ENCODE measurements at places on chromosomes 11 and 22.

GRCh38 chr11:16609769-16610168 lies 128.7 kb upstream of the C11orf58 start:
- DNase-seq = no peak

DNA sequence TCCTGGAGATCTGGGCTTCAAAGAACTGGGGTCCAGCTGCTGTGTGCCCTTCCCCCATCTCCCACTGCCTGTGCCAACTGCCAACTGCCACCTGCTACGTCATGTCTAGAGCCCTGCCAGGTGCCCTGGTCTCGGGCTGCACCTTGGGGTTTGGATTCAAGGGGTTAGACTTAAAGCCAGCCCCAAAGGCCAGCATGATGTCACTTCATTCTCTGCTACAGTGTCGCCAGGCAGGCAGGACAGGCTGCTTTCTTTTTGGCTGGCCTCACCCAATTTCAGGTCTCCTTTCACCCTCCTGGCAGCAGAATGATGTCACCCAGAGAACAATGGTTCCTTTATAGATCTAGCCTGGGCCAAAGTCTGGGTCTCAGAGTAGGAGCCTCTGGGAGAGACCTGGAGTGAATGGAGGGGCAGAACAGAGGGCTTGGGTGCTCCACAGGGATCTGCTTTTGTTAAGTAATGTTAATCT lies 79.5 kb upstream of the CRYBB3 start:
- DNase-seq = peak; percentile 36

GRCh38 chr22:37127350-37127878 lies 17.9 kb upstream of the TMPRSS6 start:
- DNase-seq = no peak

GRCh38 chr11:75334976-75335375 lies 16.5 kb downstream of the ARRB1 start:
- no peak for DNase-seq
